ENCODE measurements at places on chromosomes 6 and 20. TPM values are rescaled to one million over a fixed set of nuclear protein-coding genes. Genes with fewer than 3 reads are reported as not detected.

PLCB1 gene
- 14.9 TPM for polyA plus RNA-seq

OPN5 gene
- not detected for polyA plus RNA-seq

MAP7 gene
- 44.7 TPM for polyA plus RNA-seq

RIPPLY2 gene
- polyA plus RNA-seq, result 4.0 TPM

TRIM31 gene
- polyA plus RNA-seq, result 0.10 TPM

SF3B5 gene
- 171 TPM for polyA plus RNA-seq

FAM184A gene
- 10.6 TPM for polyA plus RNA-seq

GNMT gene
- polyA plus RNA-seq, result 2.5 TPM

MYB gene
- polyA plus RNA-seq, result 4.2 TPM

COX4I2 gene
- polyA plus RNA-seq, result 1.1 TPM

BRPF3 gene
- polyA plus RNA-seq, result 11.8 TPM

SS18L1 gene
- polyA plus RNA-seq, result 6.5 TPM

GLP1R gene
- polyA plus RNA-seq, result 0.42 TPM

GSTA2 gene
- not detected for polyA plus RNA-seq

CDH26 gene
- 2.3 TPM for polyA plus RNA-seq

PGC gene
- polyA plus RNA-seq, result not detected

SPINT3 gene
- polyA plus RNA-seq, result not detected

DNMT3B gene
- 726 TPM for polyA plus RNA-seq

RNF114 gene
- 153 TPM for polyA plus RNA-seq

SLC25A27 gene
- 8.5 TPM for polyA plus RNA-seq

DEFB132 gene
- not detected for polyA plus RNA-seq

TOP1 gene
- polyA plus RNA-seq, result 101 TPM

TNF gene
- polyA plus RNA-seq, result 0.11 TPM

LYRM4 gene
- polyA plus RNA-seq, result 62.0 TPM

SCUBE3 gene
- 0.39 TPM for polyA plus RNA-seq

CRISP2 gene
- 1.1 TPM for polyA plus RNA-seq

MOXD1 gene
- 1.2 TPM for polyA plus RNA-seq

GPSM3 gene
- 5.9 TPM for polyA plus RNA-seq

PAK1IP1 gene
- polyA plus RNA-seq, result 82.1 TPM

MBOAT1 gene
- 3.2 TPM for polyA plus RNA-seq

SAMD3 gene
- polyA plus RNA-seq, result 3.2 TPM

LTB gene
- polyA plus RNA-seq, result 1.7 TPM

THBS2 gene
- 7.9 TPM for polyA plus RNA-seq

GPR6 gene
- not detected for polyA plus RNA-seq

CTAGE9 gene
- polyA plus RNA-seq, result not detected

STX16 gene
- 31.2 TPM for polyA plus RNA-seq

SAMD5 gene
- 0.09 TPM for polyA plus RNA-seq

OLIG3 gene
- polyA plus RNA-seq, result 0.10 TPM

PRRT1 gene
- 2.7 TPM for polyA plus RNA-seq

CRIP3 gene
- 39.9 TPM for polyA plus RNA-seq

SLC2A10 gene
- polyA plus RNA-seq, result 4.3 TPM

FKBP1A gene
- polyA plus RNA-seq, result 324 TPM

CLDN20 gene
- 0.17 TPM for polyA plus RNA-seq
